ENCODE measurements at places on chromosomes 13 and 19.
A peak's percentile ranks its signal among the peaks of the same experiment; 100 is the strongest.

DNA sequence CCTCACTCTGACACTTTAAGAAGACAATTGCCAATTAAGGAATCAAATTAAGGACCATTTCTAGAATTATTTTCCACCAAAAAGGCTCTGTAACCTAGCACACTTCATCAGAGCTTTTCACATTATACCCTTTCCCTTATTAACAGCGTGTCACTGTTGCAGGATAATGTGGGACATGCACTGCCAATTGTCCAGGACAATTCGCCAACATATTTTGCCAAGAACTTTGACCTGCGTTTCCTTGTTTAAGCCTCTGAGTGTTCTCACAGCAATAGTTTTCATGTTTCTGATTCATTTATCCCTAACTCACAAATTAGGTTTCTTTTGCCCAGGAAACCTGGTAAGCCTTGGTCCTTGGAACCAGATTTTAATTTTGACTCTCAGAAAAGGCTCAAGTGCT lies 13.3 kb downstream of the COL4A1 start:
- no peak for DNase-seq

- DNase-seq = no peak
Observed at GRCh38 chr19:39967561-39967960, 3.4 kb upstream of the PSMC4 start.

DNA sequence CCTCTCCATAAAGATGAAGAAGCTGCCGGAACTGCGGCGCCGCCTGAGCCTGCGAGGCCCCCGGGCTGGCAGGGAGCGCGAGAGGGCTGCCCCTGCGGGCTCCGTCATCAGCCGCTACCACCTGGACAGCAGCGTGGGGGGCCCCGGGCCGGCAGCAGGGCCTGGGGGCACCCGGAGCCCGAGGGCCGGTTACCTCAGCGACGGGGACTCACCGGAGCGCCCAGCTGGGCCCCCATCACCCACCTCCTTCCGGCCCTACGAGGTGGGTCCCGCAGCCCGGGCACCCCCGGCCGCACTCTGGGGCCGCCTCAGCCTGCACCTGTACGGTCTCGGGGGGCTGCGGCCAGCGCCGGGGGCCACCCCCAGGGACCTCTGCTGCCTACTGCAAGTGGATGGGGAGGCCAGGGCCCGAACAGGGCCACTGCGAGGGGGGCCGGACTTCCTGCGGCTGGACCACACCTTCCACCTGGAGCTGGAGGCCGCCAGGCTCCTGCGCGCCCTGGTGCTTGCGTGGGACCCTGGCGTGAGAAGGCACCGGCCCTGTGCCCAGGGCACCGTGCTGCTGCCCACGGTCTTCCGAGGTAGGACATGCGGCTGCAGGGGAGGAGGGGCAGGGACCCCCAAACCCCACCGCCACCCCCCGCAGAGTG lies 2.7 kb downstream of the SYDE1 start:
- DNase-seq = no peak

DNA sequence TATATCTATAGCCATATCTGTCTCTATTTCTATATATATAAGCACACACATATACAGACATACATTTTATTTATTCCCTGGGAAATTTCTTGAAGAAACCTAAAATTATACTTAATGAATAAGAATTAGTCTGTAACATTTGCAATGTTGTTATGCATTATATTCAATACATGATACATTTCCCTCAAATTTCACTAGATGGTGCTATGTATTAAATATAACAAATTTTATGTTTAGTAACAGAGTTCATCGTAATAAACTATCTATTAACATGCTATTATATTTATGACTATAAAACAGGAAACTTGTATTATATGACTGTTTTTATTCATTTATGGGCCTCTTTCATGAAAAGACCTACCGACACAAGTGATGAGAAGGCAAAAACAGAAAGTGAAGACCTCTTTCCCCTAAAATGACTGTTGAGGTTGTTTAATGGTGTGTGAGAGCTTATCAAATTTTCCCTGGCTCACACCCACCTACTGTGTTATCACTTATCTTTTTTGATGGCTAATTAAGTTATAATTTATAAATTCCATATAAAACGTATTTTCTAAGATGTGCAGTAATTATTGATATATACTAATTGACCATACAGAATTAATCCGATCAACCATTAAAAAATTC lies 881.9 kb downstream of the SLITRK6 start:
- peak; percentile 40 for DNase-seq

- DNase-seq = no peak
Observed at GRCh38 chr19:9871626-9872338, 36.7 kb downstream of the PIN1 start.

DNA sequence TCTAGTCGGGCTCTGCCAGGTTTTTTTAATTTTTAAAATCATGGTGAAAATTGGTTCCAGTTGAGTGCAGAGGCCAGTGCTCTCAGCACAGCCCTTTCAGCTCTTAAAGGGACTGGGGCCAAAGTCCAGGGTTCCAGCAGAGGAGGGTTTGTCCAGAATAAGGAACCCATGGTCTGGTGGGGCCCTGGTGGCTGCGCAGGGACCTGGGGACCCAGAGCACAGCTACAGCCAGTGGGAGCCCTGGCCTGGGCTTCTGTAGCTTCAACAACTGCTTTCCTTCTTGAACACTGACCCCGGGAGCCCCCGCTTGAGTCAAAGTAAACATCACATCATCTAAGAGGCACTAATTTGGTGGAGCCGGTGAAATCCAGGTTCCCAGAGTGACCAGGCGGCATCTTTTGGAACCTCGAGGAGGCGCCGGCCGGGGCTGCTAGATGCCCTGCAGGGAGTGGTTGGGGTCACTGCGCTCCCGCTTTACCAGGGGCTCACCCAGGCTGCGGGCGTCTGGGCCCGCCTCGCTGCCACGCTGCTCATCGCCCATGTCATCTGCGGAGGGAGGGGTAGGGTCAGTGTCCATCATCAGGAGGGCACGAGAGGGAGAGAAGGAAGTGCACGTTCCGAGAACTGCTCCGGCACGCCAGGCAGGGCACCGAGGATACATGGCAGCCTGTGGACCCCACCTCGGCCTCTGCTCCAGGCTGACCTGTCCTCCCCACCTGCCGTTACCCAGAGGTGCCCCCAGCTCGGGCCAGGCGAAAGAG lies 16.6 kb upstream of the RANBP3 start:
- no peak for DNase-seq

GRCh38 chr19:55261671-55262126 lies 2.9 kb upstream of the PPP6R1 start:
- DNase-seq = no peak

- DNase-seq = no peak
Observed at GRCh38 chr13:48678316-48678715, 24.6 kb downstream of the CYSLTR2 start.

- no peak for DNase-seq
Observed at GRCh38 chr19:6551607-6552450, 21.0 kb downstream of the TNFSF9 start.

DNA sequence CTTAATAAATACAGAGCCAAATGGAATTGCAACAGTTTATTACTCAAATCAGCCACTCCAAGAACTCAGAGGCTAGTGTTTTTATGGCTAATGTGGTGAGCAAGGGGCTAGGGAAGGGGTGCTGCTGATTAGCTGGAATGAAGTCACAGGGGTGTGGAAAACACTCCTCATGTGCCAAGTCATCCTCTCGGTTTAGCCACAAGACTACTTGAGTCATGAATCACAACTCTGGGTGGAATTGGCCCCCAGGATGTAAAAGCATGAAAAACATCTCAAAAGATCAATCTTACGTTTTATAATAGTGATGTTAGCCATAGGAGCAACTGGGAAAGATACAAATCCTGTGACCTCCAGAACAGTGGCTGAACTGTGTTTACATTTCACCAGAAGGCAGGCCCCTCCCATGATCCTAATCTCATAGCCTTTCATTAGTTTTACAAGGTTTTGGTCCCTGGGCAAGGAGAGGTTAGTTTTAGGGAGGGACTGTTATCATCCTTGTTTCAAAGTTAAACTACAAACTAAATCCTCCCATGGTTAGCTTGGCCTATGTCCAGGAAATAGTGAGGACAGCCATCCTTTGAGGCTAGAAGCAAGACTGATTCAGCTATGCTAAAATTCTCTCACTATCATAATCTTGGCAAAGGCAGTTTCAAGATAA lies 2020.1 kb upstream of the PCDH20 start:
- no peak for DNase-seq

- no peak for DNase-seq
Observed at GRCh38 chr19:3983936-3984583, 1.2 kb downstream of the EEF2 start.

GRCh38 chr13:99665711-99666110 lies 164.4 kb downstream of the TM9SF2 start:
- DNase-seq = no peak

DNA sequence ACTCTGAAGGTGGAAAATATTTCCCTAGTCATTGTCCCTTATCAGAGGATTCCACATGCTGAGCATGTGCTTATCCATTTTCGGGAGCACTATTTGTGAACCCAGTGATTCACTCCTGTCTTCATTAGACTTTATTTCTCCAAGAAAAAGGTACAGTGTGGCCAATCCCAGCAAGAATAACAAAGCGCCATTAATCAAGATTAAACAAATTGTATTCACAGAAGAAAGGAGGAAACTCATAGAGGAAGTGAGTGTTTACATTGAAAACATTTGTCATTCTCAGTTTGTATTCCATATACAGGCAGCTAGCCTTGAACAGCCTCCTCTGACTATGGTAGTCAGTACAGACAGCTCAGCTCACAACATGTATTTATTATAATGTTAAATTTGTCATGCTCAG lies 1669.9 kb upstream of the SPRY2 start:
- DNase-seq = no peak

DNA sequence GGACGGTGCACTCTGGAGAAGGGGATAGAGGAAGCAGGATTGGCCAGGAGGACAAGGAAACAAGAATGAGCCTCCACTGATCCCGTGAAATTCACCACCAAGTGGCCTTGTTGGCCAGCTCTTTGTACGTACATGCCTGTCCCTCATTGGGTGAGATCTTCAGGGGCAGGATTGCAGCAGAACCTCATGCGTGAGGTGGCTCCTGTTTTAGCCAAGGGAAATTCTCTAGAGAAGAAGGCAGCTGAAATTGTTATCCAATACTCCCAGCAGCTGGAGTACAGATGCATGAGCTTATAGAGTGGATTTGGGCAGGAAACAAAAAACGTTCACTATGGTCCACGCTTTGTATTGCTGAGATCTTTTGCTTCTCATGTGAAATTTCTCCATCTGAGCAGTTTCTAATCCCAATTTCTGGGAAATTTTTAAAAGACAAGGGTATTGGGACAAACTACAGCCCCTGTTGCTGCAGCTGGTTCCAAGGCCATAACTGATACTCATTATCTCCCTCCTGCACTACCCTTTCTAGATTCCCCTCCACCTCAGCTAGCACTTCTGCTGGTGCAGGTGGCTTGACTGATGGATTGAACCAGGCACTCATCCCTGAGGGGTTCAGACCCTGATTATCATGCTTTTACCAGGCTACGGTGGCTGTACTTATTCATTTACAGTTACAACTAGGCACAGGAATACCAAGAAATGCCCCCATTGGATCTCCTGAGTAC lies 3.9 kb upstream of the RNF6 start:
- no peak for DNase-seq

GRCh38 chr13:97076898-97077297 lies 82.6 kb upstream of the OXGR1 start:
- no peak for DNase-seq

GRCh38 chr19:44988896-44989556 lies 12.2 kb upstream of the RELB start:
- peak; percentile 70 for DNase-seq

DNA sequence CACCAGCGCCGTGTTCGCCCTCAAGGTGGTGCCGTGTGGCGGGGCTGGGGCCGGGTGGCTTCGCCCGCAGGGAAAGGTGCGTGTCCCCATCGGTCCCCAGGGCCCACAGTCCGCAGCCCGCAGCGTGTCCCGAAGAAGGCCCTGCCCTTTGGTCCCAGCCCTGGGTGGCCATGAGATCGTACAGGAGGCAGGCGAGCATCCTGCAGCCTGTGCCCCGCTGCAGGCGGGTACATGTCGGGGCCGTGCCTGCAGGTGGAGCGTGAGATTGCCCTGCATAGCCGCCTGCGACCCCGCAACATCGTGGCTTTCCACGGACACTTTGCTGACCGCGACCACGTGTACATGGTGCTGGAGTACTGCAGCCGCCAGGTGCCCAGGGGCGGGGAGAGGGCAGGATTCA lies 1.5 kb downstream of the PLK5 start:
- DNase-seq = no peak

GRCh38 chr19:14419106-14419813 lies at the start of gene DDX39A:
TSS of gene DDX39A (minus strand) at chr19:14419341. CDS start at chr19:14413220, 6,121 bp downstream.
- DNase-seq = peak; percentile 96

DNA sequence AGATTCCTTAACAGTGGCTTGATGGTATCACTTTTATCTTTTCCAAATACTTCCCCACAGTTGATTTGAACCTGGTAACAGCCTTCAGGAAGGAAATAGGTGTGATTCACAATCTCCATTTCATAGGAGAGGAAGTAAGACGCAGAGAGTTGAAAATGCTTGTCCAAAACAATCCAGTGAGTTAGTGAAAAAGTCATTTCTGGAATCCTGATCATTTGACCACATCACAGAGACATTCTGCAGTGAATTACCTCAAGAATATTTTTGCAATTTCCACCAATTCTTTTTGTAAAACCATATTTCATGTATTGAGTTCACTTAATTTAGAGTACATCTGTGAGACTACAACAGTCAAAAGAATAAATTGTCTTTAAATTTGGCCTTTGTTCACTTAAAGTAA lies 292.8 kb downstream of the DCLK1 start:
- DNase-seq = no peak
